Activated CD4-positive, alpha-beta memory T cell treated with anti-CD3 and anti-CD28 coated beads, Interleukin-2, amount 10 ng/mL, durations not matched to agents 7 days and 5 days (primary cell): ENCODE measurements at places on chromosomes 1 and 21. TPM values are rescaled to one million over a fixed set of nuclear protein-coding genes. Genes with fewer than 3 reads are reported as not detected.
A peak's percentile ranks its signal among the peaks of the same experiment; 100 is the strongest.

PYGO2 gene
- 48.7 TPM for total RNA-seq

GRCh38 chr1:7008331-7008730 is 223.1 kb downstream of the CAMTA1 start:
- no peaks in the 10 kb centered on the region for H3K4me1 ChIP-seq
- H3K27ac ChIP-seq, result no peak overlapping the region
- H3K4me3 ChIP-seq, result no peak overlapping the region
- peaks cover 3% of the 10 kb centered on the region for H3K27me3 ChIP-seq
- H3K36me3 ChIP-seq, result no peaks in the 10 kb centered on the region

PPIAL4G gene
- 0.45 TPM for total RNA-seq

GSTM5 gene
- not detected for total RNA-seq

DNA sequence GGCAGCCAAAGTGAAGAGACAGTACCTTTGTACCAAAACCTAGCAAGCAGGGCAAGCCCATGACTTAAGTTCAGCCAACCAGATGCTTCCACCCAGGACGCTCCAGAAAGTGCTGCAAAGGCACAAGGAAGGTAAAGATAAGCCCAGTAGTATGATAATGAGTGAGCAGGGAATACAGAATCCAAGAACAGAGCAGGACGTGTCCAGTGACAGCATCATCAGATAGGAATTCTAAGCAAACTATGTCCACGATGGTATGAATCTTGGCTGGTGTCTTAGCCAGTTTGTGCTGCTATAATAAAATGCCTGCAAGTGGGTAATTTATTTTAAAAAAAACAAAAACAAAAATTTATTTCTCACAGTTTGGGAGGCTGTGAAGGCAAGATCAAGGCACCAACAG is 13.6 kb downstream of the GJA4 start:
- no peak for DNase-seq
- H3K4me3 ChIP-seq, result no peak overlapping the region
- no peaks in the 10 kb centered on the region for H3K36me3 ChIP-seq
- H3K27ac ChIP-seq, result no peak overlapping the region

PTGS2 gene
- total RNA-seq, result 0.13 TPM

SLC26A9 gene
- not detected for total RNA-seq

DNA sequence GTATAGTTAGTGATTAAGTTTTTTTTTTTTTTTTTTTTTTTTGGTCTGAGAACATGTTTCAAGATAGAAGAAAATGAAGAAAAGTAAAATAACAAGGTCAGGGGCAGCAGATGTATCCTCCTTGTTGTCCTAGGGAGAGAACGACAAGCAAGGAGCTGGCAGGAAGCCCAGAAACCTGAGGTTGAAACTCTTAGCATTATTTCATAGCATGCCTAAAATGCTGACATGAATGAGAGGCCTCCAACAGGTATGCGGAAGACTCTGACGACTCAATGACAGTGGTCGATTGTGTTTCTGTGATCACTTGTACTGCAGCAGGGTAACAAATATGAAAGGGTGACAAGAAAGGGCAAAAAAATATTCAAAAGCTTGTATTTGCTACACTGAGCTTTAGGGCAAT is 415.9 kb downstream of the PLA2G4A start:
- H3K27ac ChIP-seq, result no peak overlapping the region
- H3K36me3 ChIP-seq, result no peaks in the 10 kb centered on the region
- DNase-seq, result no peak
- no peak overlapping the region for H3K4me3 ChIP-seq

DNA sequence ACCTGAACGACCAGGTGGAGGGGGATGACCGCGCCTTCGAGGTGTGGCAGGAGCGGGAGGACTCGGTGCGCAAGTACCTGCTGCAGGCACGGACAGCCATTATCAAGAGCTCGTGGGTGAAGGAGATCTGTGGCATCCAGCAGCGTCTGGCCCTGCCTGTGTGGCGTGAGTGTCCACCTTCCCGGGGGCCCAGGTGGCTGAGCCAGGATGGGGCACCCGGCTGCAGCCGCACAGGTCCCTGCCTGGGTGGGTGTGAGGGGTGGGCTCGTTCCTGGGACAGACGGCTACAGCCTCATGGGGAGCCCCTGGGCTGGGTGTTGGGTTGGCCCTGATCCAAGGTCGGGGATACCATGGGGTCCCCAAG is 65.2 kb downstream of the TRIM11 start:
- H3K27me3 ChIP-seq, result no peaks in the 10 kb centered on the region
- H3K36me3 ChIP-seq, result no peaks in the 10 kb centered on the region
- no peak overlapping the region for H3K4me3 ChIP-seq
- DNase-seq, result no peak
- H3K4me1 ChIP-seq, result no peaks in the 10 kb centered on the region

DNA sequence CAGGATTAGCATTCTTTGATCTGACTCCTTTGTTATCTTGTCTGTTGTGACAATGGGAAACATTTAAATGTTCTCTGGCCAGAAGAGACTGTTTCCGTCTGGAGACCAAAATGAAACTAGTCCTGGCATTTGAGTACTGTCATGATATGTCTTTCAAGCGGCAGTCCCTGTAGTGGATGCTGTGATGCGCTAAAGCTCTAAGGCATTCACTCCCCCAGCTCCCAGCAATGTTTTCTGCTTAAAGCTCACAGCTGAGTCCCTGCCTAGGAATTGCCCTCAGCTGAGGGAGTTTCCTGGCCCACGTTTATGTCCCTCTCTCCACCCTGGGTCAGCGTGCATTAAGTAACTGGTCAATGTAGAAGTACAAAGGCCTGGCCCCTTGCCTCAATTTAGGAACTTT is 109.4 kb downstream of the UCHL5 start:
- H3K36me3 ChIP-seq, result no peaks in the 10 kb centered on the region
- H3K27me3 ChIP-seq, result no peaks in the 10 kb centered on the region
- H3K4me1 ChIP-seq, result no peaks in the 10 kb centered on the region
- no peak overlapping the region for H3K4me3 ChIP-seq

GRCh38 chr1:200035956-200036618 is 8.6 kb downstream of the NR5A2 start:
- H3K4me3 ChIP-seq, result no peak overlapping the region
- peaks cover 10% of the 10 kb centered on the region for H3K4me1 ChIP-seq
- H3K36me3 ChIP-seq, result no peaks in the 10 kb centered on the region
- H3K27me3 ChIP-seq, result peaks cover 26% of the 10 kb centered on the region
- DNase-seq, result no peak
- no peak overlapping the region for H3K27ac ChIP-seq

- peaks cover 4% of the 10 kb centered on the region for H3K4me1 ChIP-seq
- no peak overlapping the region for H3K4me3 ChIP-seq
- no peak for DNase-seq
These were observed 35.5 kb upstream of the ATP6V1G3 start for GRCh38 chr1:198575798-198576641.

DNA sequence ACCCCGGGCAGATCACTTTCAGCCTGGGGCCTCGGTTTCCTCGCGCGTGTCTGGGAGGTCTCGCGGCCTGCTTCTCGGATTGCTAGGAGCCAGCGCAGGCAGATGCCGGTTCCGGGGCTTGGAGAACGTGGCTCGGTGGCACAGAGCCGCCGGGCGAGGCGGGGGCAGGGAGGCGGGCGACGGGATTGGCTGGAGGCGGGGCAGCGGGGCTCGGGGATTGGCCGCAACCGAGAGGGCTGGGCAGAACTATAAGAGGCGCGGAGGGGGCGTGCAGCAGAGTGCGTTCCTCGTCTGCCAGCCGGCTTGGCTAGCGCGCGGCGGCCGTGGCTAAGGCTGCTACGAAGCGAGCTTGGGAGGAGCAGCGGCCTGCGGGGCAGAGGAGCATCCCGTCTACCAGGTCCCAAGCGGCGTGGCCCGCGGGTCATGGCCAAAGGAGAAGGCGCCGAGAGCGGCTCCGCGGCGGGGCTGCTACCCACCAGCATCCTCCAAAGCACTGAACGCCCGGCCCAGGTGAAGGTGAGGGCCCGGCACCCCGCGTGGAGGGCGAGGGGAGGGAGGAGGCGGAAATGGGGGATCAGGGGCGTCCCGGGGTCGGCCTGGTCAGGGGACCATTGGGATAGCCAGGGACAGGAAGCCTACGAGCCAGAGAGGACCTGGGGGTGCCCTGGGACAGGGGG is at the start of gene MFSD2A:
TSS of gene MFSD2A (plus strand) at position 276 of the 677 bp plus-strand sequence. CDS start at position 424, 148 bp downstream.
- H3K27me3 ChIP-seq, result peaks cover 4% of the 10 kb centered on the region
- peak within 1 kb of the TSS; percentile 84 for H3K4me3 ChIP-seq
- H3K4me1 ChIP-seq, result peaks cover 24% of the 10 kb centered on the region
- DNase-seq, result peak; percentile 88
- H3K27ac ChIP-seq, result no peak within 1 kb of the TSS

LCE2B gene
- not detected for total RNA-seq

DNA sequence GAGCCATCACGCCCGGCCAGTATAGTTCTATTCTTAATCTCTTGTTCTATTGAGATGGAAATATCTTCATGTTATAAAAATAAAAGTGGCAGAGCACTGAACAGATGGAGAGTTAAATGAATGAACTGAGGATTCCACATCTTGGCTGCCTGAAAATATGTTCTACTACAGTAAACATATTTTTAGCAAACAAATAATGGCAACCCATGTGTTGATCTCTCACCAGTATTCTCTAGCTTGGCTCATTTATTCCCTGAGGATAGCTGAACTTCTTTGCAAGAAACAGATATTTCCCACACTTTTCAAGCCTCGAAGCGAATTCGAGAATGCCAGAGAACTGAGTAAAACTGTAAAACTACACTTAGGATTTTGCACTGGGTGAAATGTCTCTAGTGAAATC is 58.9 kb downstream of the DIRAS3 start:
- H3K27me3 ChIP-seq, result no peaks in the 10 kb centered on the region
- H3K36me3 ChIP-seq, result no peaks in the 10 kb centered on the region
- no peak for DNase-seq
- H3K4me1 ChIP-seq, result no peaks in the 10 kb centered on the region
- H3K4me3 ChIP-seq, result no peak overlapping the region
- H3K27ac ChIP-seq, result no peak overlapping the region

IQCC gene
- total RNA-seq, result 3.8 TPM

GRCh38 chr1:2231532-2232254 is 3.6 kb downstream of the SKI start:
- H3K4me1 ChIP-seq, result peaks cover 53% of the 10 kb centered on the region
- H3K27me3 ChIP-seq, result no peaks in the 10 kb centered on the region

- peaks cover under 1% of the 10 kb centered on the region for H3K27me3 ChIP-seq
- DNase-seq, result no peak
- no peak overlapping the region for H3K4me3 ChIP-seq
- H3K4me1 ChIP-seq, result no peaks in the 10 kb centered on the region
These were observed 171.7 kb downstream of the KCNJ6 start for GRCh38 chr21:37744551-37744950.
